Hippocampal formation (tissue), 2 donors: ENCODE measurements at places on chromosomes 3 and 15.

- DNase-seq = no peak
Observed at GRCh38 chr15:33109345-33109744, 85.2 kb downstream of the FMN1 start.

GRCh38 chr15:85421116-85421925 is 40.9 kb downstream of the AKAP13 start:
- DNase-seq = no peak

DNA sequence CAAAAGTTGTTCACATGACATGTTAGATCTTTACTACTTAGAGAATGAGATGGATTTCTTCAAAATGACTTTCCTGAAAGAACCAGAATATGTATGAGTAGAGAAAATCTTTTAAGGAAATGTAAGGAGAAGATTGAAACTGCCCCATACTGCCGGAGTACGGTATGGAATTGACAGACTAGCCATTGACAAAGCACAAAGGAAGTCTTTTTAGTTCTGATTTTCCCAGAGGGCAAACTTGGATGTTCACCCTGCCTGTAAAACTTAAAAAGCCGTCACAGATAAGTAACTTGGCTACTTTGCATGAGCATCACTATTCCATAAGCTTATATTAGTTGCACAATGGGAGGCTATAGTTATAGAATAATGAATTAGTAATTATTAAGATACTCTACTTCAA is 93.8 kb downstream of the NECTIN3 start:
- DNase-seq = no peak

DNA sequence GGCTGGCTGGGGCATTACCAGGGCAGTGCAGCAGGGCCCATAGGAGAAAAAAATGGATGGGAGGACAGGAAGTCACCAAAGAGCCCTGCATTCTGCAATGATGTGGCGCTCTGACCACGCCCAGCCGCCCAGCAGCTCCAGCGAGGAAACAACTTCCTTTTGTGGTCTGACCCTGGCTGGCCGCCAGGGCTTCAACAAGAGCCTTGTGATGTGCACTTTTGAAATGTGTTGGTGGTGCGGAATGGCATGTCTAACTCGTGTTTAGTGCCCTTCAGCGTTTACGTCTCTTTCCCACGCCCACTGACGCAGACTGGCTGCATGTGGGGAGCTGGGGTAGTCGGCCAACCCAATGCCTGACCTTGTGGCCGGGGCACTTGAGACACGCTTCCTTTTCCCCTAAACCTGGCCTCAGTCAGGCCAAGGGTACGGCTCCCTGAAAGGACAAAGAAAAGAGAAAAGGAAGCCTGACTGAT is 81.9 kb upstream of the CTNNB1 start:
- peak; percentile 61 for DNase-seq

DNA sequence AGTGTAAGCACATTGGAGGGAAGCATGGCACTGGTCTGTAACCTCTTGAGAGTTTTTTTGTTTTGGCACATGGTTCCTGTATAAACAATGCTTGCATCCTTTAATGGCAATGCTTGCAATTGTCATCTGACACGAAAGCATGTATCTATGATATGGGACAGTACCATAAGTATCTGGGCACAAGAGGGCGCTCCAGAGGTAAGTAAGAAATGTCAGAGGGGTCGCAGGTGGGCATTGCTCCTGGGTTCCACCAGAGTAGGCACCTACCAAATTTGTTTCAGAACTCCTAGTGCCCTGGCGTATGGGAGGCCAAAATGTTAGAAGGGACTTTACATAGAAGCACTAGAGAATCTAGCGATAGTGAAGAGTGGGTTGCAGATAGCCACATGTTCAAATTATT is 58.7 kb upstream of the BCHE start:
- DNase-seq = no peak

- no peak for DNase-seq
Observed at GRCh38 chr3:174767406-174767805, 91.7 kb upstream of the NAALADL2 start.

DNA sequence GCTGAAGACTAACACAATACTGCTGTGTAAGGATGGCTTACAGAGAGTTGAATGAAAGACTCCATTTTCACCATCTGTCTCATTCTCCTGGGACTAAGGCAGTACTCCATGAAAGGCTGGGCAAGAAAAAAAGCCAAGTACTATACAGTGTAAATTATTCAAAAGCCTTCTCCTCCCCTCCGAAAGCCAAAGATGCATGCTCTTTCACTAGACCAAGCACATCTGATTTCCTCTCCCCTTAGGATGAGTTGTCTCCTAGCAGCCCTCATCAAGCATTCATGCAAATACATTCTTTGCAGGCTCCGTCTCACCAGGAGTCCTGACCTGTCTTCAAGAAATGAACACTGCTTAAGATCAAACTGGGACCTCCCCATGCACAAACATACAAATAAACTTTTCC is 133.5 kb upstream of the THBS1 start:
- no peak for DNase-seq

GRCh38 chr3:60633644-60634043 is 617.6 kb downstream of the FHIT start:
- DNase-seq = no peak

GRCh38 chr15:68278345-68278594 is 725 bp downstream of the FEM1B start:
- no peak for DNase-seq

GRCh38 chr15:62823561-62823960 is 219.0 kb upstream of the TPM1 start:
- no peak for DNase-seq

GRCh38 chr15:92883163-92883875 is 16.8 kb upstream of the CHD2 start:
- DNase-seq = no peak

GRCh38 chr3:55017876-55018275 is 90.0 kb upstream of the LRTM1 start:
- DNase-seq = no peak

DNA sequence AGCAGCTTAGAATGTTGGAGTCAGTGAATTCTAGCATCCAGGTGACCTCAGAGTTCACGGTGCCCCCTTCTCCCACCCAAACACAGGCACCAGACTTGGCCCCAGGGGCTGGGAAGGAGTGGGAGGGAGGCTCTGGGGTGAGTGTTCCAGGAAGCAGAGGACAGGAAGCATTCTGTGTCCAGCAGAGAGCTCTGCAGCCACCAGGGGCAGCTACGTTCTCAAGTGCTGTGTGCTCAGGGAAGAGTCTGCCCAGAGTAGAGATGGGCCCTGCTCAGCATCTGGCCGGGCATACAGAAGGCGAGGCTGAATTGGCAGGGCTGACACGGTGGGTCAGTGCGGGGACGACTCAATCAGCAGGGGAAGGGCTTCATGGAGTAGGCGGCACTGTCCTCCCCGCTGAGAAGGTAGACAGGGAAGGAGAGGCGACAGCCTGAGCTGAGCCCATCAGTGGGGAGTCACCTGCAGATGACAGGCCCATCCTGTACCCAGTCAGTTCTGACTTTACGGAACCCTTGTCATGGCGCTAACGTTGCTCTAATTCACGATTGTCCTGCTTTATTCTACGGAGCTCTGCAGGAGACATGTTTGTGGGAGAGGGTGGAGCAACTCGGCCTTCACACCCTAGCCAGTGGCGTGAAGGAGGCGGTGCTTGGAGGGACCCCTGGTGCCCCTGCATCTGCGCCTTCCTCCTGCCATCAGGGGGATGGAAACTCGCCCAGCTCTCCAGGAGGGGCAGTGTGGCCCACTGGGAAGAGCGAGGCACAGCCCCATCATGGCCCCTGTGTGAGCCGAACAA is 82.2 kb downstream of the C3orf70 start:
- DNase-seq = no peak

DNA sequence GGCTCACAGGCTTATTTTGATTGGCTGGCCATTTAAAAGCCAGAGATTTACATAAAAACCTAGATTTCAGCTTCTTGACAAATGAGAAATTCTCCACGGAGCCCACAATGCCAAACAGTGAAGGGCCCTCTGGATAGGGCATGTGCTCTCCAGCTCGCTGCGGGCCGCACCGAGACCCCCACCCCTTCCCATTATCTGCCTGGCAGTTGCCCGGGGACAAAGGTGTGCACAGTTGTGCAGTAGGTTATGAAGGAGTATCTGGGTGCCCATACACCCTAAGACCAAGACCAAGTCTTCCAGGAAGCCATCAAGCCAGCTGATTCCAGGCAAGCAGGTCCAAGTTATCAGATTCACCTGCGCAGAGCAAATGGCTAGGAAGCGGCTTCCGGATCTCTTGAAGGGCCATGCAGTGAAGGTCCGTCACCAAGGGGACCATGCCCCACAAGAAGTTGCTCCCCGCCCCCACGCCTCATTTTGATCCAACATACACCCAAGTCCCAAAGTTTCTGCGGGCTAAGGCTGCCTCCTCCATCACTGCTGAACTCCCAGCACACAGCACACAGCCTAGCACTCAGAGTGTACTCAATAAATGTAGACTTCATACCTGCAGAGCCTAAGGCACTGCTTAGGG is 1.3 kb downstream of the MRPS25 start:
- no peak for DNase-seq

DNA sequence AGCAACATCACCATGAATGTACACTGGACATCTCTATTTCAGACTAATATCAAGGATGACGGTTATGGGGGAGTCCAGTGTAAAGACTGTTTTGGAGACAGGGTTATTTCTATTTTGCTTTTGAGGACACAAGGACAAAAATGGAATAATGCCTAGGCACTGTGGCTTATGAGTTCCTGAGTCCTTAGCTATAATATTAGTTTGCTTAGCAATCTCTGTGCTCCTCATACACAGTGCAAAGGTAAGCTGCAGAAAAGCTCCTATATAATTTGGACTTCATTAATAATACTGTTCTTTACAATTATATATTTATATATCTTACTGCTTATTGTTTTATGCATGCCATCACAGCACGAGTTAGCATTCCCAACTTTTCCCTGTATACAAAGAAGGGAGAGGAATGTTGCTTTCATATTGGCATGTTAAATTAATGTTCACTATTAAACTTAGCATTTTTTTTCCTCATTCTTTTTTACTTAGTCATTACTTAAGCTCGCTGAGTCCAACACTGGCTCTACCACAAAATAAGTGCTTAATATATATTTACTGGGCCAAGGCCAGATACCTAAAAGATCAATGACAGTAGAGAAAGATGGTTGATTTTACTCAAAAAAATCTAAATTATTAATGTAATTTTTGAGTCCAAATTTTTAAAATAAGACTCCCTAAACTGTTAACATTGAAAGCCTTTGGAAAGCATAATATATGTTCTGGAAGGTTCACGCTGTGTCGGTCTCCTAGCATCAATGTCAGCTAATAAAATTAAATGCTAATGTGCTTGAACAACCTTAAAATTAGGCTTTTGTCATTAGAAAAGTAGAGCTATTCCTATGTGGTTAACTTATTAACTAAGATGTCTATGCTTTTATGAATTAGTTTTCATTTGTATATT is 13.8 kb downstream of the THBS1 start:
- DNase-seq = no peak

DNA sequence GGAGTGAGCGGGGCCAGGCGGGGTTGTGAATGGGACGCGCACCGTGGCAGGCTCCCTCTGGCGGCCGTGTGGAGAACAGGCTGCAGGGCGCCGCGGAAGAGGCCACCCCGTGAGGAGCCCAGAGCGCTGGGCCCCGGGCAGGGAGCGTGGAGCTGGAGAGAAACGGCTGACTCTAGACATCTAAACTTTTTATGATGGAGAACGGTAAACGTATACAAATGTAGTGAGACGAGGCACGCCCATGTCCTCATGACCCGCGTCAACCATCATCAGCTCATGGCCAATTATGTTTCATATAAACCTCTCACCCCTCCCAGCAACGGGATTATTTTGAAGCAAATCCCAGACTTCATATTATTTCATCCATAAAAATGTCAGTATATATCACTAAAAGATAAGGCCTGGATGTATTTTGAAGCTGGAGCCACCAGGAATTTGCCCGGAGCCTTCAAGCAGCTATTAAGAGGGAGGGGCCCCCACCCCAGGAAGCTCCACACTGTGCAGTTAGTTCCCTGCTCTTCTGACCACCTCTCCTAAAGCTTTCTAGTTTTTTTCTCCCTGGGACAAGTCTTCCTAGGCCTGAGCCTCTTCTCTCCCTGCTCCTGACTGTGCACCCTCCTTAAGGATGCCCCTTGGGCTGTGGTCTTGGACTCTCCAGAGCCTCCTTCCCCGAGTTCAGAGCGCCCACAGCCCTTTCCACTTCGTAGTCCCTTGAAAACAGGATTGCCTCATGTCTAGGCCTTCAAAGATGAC is 149.5 kb downstream of the SMAD6 start:
- DNase-seq = peak; percentile 24

- no peak for DNase-seq
Observed at GRCh38 chr3:37753428-37753827, 108.3 kb upstream of the CTDSPL start.

DNA sequence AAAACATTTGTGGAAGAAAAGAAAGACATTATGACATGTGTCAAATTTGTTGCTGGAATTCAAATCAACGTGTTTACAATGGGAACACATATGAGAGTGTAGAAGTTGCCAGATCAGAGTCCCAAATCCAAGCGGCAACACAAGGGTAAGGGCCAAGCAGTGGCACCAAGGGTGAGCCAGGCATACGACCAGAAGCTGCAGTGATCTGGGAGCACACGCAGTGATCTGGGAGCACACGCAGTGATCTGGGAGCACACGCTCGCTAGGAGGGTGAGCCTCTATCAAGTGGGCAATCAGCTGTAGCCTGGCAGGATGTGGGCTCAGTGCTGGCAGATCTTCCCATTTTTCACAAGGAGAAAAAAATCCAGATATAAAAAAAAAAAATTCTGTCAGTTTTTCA is 148.2 kb downstream of the TLE3 start:
- DNase-seq = no peak
